ENCODE measurements at places on chromosomes 13 and 19.

DNA sequence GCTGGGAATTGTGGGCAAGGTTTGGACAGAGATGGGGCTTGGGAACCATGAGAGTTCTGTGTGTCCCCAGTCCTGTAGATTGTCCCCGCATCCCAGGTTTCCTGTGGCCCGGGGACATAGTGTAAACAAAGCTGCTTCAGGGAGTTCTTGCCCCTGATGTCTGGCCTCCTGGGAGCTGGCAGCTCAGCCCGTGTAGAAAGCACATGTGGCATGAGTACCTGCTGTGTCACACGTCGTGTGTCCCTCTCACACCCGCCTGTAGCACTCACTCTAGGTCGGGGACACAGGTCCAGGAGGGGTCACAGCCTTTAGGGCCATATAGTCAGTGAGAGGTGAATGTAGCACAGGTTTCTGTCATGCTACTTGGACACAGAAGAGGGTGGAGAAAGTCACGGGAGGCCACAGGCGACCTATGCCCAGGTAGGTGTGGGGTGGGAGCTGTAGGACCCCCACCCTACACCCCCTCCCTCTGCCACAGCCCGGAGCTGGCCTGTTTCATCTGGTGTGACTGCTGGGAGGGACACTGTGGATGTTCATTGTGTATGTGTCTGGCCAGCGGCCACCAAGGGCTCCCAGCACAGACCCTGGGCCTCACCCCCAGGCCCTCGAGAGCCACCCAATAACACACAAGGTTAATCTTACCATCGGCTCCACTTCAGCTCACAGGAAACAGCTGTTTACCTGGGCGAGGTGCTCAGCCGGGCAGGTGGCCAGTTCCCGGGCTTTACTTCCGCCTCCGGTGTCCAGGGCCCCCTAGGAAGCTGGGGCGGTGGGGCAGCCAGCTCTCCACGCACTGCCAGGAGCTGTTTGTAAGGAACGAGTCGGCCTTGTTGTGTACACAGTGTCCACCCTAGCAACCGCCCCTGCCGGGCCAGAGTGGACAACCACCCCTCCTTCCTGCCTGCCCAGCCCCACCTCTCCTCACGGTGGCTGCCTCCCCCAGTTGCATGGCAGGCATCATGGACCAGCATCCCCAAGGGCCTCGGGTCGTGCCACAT is 49.7 kb downstream of the COMP start:
- DNase-seq = no peak

- DNase-seq = peak; percentile 69
Observed at GRCh38 chr19:10230173-10230860, 814 bp downstream of the S1PR2 start.

GRCh38 chr13:58992478-58993042 is 1171.2 kb downstream of the DIAPH3 start:
- DNase-seq = no peak

GRCh38 chr19:34265221-34265650 is 10.9 kb downstream of the GARRE1 start:
- no peak for DNase-seq

GRCh38 chr13:97235549-97236231 is 13.6 kb downstream of the MBNL2 start:
- DNase-seq = no peak

DNA sequence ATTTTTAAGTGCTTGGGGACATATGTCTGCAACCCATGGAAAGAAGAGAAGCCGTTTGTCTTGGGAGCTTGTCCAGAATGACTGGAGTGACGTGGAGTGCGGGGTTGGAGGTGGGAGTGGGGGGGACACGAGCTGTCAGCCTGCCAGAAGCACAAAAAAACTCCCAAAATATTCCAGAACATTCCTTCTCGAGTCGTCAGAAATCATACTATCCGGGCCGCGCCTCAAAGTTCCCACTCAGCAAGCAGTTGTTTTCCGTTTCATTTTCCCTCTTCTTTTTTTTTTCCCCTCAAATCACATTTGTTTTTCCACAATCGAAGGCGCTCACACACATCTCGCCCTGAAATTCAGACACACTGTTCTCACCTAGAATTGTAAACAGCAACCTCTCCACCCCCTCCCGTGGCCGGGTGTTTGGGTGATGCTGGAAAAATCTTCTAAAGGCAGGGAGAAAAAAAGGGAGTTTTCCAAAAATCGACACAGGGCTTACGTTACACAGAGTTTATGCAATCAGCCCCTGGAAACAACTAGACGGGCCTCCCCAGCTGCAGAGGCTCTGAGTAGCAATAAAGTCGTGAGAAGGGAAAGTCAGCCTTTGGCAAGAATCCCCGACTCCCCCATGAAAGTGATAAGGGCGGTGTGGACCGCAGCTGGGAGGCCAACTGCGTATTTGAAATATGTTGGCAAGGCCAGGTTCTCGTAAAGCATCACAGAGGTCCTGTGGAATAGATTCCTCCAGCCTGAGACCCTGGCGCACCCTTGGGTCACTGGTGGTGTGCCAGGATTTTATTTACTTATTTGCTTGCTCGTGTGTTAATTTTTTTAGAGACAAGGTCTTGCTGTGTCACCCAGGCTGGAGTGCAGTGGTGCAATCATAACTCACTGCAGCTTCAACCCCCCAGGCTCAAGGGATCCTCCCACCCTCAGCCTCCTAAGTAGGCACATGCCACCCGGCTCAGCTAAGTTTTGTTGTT is 31.2 kb upstream of the KLF2 start:
- no peak for DNase-seq

DNA sequence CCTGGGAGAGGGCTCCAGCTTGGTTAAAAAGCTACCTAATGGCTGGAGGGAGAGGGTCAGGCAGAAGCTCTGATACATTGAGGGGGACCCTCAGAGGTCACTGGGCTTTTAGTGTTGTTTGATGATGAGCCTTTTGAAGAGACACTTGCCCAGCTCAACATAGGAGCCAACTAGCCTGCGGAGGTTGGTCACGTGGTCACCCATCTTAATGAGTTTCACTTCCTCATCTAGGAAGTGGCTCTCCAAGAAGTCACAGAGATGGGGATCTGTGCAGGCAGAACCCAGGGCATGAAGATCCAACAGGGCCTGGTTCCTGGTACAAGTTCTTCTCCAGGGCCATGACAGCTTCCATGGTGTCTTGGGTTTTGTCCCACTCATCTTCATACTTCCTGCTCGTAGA is 33.4 kb downstream of the IPO5 start:
- no peak for DNase-seq

DNA sequence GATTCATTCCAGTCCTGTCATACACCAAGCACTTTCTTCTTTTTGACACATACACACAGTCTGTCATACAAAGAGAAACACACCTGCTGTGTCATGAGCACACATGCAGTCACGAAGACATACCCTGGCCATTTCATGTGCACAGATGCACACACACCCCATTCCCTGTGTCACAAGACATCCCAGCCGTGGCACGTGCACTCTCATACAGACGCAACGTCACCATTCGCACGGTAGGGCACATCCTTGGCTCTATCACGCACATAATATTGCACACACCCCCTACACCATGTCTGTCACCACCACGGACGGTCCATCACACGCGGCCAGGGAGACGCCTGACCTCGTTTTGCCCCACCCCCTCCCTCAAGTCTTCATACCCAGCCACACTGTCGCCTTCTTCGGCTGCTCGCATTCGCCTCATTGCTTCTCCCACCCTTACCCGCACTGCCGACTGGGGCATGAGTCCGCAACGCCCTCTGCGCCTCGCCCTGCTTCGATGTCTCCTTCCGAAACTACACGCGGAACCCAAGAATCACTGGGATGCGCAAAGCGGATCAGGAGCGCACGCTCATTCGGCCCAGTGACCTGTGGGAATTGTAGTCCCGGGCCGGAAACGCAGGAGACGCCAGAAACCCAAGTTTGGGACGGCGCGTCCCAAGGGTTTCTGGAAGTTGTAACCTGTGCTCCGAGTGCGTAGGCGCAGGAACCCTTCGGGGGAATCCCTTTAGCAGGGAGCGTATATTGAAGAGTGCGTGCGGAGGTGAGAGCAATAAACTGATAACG is 6.8 kb upstream of the ZNF283 start:
- peak; percentile 32 for DNase-seq

DNA sequence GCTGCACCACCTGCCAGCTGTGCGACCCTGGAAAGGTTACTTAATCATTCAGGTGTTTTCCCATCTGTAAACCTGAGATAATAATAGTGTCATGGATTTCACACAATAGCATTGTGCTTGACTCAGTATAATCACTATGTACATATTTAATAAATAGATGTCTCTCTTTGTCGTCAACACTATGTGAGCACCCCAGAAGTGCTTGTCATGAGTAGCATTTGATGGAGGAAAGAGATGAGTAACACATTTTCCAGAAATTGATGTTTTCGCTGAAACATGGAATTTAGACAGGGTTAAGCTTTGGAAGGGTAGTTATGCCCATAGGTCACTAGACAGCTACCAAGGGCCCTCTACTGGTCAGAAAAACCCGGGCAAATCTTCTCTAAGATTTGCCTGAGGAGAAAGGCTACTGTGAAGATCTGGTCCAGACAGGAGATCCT is 9.5 kb upstream of the MBNL2 start:
- DNase-seq = no peak

DNA sequence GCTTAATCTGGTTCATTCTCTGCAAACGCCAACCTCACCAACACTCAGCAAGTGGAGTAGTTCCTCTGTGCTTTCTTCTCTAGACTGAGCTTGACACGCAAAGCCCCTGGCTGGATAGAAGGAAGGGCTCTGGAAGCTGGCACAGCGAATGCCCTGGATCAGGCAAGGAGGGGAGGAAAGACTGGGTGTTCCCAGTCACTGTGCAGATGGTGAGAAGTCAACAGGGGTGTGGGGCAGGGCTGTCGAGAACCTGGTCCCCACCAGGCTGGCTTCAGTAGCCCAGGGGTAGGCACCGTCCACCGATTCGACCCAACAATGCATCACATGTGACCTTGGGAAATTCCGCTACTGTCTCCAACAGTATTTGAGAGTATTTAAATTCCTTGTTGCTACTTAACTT is 65.5 kb downstream of the TSHZ3 start:
- DNase-seq = no peak

DNA sequence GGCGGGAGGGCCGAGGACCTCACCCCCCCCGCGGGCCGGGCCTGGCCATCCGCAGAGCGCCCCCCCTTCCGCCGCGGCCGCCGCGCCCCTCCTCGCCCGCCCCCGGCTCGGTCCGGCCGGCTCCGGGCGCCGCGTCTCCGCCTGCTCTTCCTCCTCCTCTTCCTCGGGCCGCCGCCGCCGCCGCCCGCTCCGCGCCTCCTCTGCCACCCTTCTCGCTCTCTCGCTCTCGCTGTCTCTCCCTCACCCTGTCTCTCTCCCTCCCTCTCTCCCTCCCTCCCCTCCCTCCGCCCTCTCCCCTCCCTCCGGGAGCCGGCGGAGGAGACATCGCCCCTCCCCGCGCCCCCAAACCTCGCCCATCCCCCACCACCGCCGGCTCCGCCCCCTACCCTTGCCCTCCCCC is at the start of gene SHANK1:
TSS of gene SHANK1 (minus strand) at position 237 of the 400 bp plus-strand sequence. CDS start 2,883 bp downstream, outside the sequence.
- no peak for DNase-seq

- peak; percentile 53 for DNase-seq
Observed at GRCh38 chr19:54415208-54415900, at the start of gene TTYH1. Gene TTYH1 (plus strand): TSS chr19:54415464. CDS start chr19:54415553, 89 bp downstream.

- no peak for DNase-seq
Observed at GRCh38 chr13:41054919-41055619, 6.2 kb upstream of the WBP4 start.

- DNase-seq = peak; percentile 81
Observed at GRCh38 chr19:3163230-3163886, 15.2 kb upstream of the S1PR4 start.

DNA sequence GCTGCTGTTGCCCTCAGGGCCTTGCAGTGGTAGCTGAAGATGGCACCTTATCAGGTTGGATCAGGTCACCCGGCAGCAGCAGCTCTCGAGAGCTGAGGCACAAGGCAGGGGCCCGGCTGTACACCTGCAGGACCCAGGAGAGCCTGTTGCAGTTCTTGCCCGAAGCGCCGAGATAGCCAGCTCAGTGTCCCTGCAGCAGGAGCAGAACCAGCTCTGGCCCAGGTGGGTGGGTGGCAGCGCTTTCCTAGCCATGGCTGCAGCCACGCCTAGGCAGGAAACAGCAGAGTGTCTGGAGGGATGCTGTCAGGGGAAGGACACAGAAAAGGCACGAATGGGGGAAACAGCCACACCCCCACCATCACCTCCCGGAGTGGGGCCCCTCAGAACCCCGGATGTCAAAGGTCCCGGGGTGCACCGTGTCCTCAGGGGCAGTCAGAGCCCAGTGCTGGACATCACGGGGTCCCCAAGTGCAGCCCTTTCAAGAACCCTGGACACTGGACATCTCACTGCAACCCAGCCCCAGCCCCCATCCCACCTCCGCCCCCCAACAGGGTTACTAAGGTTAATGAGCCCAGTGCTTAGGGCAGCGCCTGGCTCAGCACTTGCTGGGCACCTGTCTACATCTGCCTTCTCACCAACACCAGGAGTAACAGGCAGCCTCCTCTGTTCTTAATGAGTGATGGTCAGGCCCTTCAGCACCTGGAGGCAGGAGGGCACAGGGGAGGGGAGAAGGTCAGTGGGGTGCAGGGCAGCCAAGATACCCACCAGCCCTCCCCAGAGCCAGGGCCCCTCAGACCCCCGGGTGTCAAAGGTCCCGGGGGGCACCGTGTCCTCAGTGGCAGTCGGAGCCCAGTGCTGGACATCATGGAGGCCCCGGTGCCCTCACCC is 8.7 kb downstream of the ACP4 start:
- DNase-seq = no peak

- no peak for DNase-seq
Observed at GRCh38 chr19:43743059-43743458, 11.7 kb downstream of the SMG9 start.

- DNase-seq = no peak
Observed at GRCh38 chr19:56372281-56372680, 21.1 kb downstream of the ZNF582 start.

DNA sequence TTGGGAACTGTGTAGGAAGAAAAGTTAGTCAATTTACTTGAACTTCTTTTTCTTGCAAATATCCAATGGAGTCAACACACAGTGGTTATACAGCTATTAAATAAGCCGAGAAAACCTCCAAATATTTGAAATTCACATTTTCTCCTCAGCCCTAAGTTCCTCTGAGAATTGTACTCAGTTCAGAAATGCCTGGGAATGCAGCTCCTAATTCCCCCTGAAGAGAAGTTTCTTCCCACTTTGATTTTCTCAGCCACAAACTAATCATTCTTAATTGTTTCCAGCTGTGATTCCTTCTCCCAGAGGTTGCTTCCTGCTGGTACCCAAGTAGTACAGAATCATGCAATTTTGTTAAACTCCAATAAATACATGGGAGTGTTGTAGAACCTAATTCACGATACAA is 246.1 kb upstream of the MIR17HG start:
- no peak for DNase-seq

GRCh38 chr19:17074634-17075034 is 618 bp downstream of the HAUS8 start:
- DNase-seq = no peak

GRCh38 chr19:1873524-1874473 is 10.4 kb upstream of the KLF16 start:
- no peak for DNase-seq

- no peak for DNase-seq
Observed at GRCh38 chr13:113887700-113888201, 23.9 kb upstream of the GAS6 start.
